ENCODE measurements at places on chromosomes 4 and X.

- DNase-seq = no peak
Observed at GRCh38 chrX:69314436-69315348, 149.4 kb upstream of the PJA1 start.

DNA sequence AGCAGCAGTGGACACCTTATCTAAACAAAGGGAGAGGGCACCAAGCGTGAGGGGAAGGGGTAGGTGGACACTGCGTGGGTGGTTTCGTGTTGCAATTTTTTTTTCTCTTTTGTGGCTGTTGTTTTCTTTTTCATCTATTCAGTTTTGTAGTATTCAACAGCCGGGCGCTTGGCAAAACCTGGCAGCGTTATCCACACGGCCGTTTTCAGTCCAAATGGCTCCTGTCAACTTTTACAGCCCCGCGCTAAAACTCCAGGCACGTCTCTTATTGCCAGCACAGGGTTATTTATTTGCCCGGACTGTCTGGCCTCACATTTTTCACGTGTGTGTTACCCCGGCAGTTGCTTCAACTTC, 192.2 kb downstream of the BCOR start:
- no peak for DNase-seq

DNA sequence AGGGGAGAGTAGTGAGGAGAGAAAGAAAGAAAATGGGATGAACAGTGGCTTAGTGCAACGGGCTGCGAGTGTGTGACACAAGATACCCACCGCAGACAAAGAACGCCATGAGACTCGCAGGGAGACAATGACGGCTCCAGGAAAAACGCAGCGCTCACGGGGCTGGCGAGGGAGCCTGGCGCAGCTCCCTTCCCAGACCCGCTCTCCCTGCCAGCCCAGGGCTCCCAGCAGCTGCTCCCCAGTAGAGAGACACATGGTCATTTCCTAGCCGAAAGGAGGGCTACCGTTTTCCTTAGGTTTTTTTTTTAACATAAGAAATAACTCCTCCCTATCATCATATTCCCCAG, 149.5 kb downstream of the MAML3 start:
- no peak for DNase-seq

- DNase-seq = no peak
Observed at GRCh38 chr4:88613417-88613875, 21.2 kb downstream of the HERC3 start.

DNA sequence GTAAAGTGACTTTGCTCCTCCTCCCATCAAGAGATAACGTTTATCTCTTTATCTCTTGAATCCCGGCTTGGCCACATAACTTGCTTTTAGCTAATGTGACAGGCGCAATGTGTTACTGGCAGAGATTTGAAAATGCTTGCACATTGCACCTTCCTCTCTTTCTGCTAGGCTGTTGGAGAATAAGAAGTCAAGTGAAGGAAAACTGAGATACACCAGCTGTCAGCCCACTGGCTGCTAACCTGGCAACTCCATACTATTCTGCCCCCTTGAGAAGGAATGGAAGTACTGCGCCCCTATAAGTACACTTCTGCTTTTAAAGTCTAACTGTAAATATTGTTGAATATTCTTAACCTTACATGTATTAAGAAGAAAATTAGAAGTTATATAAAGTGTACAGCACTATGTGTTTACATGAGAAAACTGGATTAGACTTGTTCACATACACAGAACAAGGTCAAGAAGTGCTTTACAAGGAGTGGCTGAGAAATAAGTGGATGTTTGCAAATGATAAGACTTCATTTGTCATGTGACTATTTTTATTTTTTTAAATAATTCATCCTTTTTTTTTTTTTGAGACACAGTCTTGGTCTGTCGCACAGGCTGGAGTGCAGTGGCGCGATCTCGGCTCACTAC, 424.5 kb upstream of the CTSO start:
- DNase-seq = no peak

GRCh38 chrX:53831662-53832635, 145.4 kb upstream of the HUWE1 start:
- peak; percentile 1 for DNase-seq

DNA sequence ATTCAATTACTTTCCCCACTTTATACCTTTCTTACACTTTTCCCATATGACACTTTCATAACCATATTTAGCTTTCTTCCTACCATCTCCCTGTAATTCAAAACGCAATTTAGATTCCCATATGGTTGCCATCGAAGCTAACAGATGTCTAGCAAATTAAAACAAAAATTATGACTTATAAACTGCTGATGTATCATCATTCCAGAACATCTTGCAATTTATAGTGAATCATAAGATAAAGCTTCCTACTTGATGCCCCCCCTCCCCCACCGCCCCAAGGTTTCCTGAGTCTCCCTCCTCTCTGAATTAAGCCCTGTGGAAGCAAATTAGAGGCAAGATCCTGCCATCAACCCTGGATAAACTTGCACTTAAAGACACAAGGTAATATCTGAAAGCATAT, 5.4 kb downstream of the TSPAN5 start:
- no peak for DNase-seq

DNA sequence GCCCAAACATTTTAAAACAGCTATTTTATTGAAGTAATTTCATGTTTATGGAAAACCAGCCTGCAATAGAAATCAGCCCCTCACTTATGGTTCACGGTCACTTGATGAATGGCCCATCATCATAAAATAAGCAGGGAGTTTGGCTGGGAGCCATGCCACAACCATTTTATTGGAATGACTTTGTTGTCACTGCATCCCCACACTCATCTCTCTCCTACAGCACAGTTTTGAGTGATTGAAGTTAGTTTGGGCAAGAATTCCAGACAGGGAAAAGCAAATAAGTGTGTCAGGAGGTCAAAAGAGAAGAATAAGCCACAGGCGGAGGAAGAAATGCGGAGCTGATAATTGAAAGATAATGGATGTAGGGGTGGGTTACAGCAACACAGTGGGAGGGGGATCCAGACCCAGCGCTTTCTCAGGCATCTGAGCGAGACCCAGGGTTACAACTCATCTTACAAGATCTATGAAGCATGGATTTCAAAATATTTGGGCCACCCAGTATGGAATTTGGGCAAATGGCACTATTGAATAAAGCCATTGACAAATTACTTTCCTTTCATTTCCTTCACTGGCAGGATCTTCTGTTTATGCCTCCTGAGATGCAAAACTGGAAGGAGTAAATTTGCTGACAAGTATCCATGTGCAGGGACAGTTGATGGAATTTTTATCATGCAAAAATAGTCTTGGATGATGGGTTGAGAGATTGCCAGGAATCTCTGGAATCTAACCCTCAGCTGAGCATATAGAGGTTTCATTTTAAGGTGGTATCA, 100.8 kb downstream of the SHROOM3 start:
- DNase-seq = no peak

Data from activated CD4-positive, CD25-positive, alpha-beta regulatory T cell treated with anti-CD3 and anti-CD28 coated beads, Interleukin-2, amount 50 U/mL, for 16 hours (primary cell).